ENCODE measurements at places on chromosomes 4 and X.

- no peak for DNase-seq
Observed at GRCh38 chrX:132740316-132741123, 217.9 kb downstream of the HS6ST2 start.

DNA sequence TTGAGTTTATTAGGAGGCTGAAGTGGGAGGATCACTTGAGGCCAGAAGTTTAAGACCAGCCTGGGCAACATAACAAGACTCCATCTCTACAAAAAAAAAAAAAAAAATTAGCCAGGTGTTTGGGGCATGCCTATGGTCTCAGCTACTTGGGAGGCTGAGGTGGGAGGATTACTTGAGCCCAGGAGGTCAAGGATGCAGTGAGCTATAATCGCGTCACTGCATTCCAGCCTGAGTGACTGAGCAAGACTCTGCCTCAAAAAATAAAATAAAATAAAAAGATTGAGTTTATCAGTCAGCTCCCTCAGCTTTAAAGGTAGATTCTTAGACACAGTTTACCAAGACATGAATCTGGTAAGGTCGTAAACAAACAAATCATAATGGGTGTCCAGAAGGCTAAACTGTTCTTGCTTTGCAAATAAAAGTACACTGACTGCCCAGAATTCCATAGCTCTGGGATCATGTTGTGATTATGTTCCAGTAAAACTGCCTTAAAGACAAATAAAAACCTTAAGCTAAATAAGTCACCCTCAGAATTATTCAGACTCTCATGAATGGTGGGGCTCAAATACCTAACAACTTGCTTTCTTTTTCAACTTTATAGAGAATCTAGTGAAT lies 18.7 kb downstream of the APOO start:
- no peak for DNase-seq

- no peak for DNase-seq
Observed at GRCh38 chr4:103091601-103092223, 7.9 kb downstream of the BDH2 start.

GRCh38 chr4:55075376-55075775 lies 50.0 kb downstream of the KDR start:
- no peak for DNase-seq

DNA sequence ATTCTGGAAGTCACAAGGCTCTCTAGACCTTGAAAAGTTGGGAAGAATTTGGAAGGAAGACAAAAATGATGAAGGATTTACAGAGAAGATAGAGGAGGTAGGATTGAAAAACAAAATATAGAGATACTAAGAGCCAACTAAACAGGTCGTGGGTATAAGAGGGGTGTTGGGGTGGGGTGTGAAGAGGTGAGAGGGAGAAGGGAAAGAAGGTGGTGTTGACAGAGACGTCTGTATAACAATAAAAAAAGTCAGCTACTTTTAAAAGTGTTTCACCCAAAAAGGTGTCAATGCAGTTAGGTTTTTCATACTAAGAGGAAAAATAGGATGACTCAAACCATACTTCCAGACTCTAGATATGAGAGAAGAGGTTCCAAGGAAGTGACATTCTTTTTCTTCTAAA lies 33.0 kb upstream of the MAP3K15 start:
- DNase-seq, result no peak
